ENCODE measurements at places on chromosomes 6 and 20. TPM values are rescaled to one million over a fixed set of nuclear protein-coding genes. Genes with fewer than 3 reads are reported as not detected.

Gene MRAP2
- 0.57 TPM for total RNA-seq

Gene XKR7
- total RNA-seq, result not detected

Gene GINS1
- 14.9 TPM for total RNA-seq

Gene SLC22A16
- not detected for total RNA-seq

Gene UST
- 0.16 TPM for total RNA-seq

Gene PDE10A
- 7.2 TPM for total RNA-seq

Gene CDH26
- 0.31 TPM for total RNA-seq

Gene BMP5
- total RNA-seq, result not detected

Gene PDE7B
- 33.6 TPM for total RNA-seq

Gene TRIM15
- not detected for total RNA-seq

Gene VGLL2
- not detected for total RNA-seq

Gene PNPLA1
- total RNA-seq, result not detected

Gene FBXO5
- total RNA-seq, result 13.3 TPM

Gene PLCB4
- total RNA-seq, result 11.9 TPM

Gene ADTRP
- total RNA-seq, result 0.76 TPM

Gene NRN1
- total RNA-seq, result 28.7 TPM

Gene TTK
- total RNA-seq, result 12.1 TPM

Gene ZNF334
- total RNA-seq, result 0.97 TPM

Gene LY6G5C
- total RNA-seq, result 1.8 TPM

Measured in bladder microvascular endothelial cell (primary cell).